ENCODE measurements at places on chromosomes 2 and 18.

DNA sequence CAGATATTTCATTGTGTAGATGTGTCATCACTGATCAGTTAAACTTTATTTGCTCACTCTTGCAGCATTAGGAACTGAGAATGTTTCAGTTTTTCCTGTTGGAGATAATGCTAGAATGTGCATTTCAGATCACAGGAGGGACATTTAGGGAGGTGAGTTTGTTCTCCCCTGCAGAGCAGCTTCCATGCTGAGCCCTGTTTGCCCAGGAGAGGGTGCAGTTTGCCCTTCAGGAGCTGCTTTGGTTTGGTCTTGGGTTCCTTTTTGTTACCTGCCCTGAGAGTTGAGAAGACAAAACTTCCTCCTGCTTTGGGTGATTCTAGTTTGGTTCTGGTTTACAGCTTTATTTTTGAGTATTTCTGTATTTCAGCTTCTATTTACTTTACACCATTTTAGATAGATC is 49.9 kb downstream of the DGKD start:
- DNase-seq, result peak; percentile 51

GRCh38 chr18:45363196-45363595 is 252.1 kb upstream of the SLC14A2 start:
- DNase-seq, result no peak

- DNase-seq, result no peak
These were observed 164.7 kb downstream of the PHLPP1 start for GRCh38 chr18:62880034-62880433.

DNA sequence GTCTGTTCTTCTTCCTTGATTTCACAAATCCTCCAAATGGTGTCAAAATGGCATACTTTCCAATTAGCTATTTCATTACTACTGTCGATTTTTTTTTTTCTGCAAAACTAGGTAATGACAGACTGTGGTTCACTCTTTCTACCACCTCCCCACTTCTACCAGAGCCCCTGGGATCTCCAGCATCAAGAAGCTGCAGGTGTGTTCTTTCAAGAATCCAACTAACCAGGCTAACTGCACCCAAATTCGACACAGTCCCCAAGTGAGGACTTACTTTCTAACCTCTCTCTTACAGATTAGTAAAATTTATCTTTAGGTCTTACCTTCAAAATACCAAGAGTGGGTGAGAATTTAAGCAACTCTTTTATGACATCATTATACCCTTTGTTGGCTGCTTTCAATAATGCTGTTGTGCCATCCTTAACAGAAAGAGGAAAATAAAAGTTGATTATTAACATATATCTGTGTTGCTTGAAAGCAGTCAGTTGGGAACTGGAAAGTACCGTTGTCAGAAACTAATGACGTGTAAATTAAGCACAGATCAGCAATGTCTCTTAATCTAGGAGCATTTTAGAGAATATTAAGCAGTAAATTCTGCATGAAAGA is 31.2 kb upstream of the NPC1 start:
- DNase-seq, result no peak

DNA sequence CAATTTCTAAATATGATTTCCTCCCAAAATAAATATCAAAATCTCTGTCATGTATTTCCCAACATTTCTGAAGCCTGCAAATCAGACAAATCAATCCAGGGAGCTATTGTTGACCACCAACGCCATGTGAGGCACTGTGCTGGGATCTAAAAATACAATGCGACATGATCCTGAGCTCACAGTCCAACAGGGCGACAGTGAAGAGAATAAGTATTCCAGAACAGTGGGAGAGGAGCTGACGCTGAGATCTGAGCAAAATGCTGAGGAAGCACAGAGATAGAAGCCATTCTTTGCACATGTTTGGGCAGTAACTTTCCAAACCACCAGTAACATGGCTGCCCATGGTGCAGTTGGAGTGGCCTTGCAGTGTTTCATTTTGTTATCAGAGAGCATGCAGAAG is 412.5 kb downstream of the LRATD1 start:
- no peak for DNase-seq
